ENCODE measurements at places on chromosomes 5 and 9. TPM values are rescaled to one million over a fixed set of nuclear protein-coding genes. Genes with fewer than 3 reads are reported as not detected.
A peak's percentile ranks its signal among the peaks of the same experiment; 100 is the strongest.

Gene IFNA21
- total RNA-seq, result not detected

Gene INSYN2B
- total RNA-seq, result not detected

Gene CDX1
- not detected for total RNA-seq

DNA sequence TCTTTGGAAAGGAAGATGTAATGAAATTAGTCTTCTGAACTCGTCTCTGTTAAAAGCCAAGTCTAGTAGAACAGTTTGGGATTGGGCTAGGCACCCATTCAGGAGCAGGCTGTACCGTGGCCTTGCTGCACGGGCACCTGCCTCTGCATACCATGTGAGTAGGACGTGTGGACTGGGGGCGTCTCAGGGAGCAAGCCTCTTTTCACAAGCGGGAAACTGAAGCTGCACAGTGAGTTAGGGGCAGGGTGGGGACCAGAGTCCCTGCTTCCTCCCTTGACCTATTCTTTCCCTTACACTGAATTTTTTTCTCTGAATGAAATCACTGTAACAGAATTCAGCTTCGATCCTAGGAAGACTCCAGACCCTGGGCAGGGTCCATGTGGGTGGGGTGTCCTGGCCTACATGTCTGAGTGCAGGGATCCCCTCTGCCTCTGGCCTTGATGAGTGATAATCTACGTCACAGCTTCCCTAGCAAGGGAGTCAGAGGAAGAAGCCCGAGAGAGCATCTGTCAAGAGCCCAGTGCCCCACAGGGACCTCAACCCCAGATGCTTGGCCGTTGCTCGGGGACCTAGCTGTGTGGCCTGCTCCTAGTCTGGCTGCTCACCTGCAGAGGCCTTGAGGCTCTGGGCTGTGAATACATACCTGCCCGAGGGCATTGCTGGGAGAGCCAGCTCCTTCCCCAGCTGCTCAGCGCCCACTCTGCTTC is 15.1 kb downstream of the PHF2 start:
- DNase-seq, result no peak

Gene RXFP3
- not detected for total RNA-seq

GRCh38 chr9:99807276-99807852 is 14.3 kb upstream of the NR4A3 start:
- DNase-seq, result peak; percentile 56

DNA sequence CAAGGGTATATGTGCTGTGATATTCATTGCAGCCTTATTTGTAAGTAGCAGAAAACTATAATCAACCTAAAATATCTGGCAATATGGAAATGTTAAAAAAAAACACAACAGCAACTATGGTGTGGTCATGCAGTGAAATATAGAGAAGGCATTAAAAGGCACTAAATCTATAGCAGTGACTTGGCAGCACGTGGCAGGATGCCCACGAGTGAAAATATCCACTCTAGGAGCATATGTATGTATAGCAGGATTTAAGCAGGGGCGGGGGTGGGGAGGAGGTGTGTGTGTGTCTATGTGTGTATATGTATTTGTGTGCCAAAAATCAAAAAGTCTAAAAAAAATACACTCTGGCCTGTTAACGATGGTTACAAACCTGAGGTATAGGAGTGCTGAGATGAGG is 115.6 kb downstream of the RPS23 start:
- DNase-seq, result no peak

GRCh38 chr9:35818341-35818740 is 3.5 kb upstream of the HINT2 start:
- DNase-seq, result no peak

DNA sequence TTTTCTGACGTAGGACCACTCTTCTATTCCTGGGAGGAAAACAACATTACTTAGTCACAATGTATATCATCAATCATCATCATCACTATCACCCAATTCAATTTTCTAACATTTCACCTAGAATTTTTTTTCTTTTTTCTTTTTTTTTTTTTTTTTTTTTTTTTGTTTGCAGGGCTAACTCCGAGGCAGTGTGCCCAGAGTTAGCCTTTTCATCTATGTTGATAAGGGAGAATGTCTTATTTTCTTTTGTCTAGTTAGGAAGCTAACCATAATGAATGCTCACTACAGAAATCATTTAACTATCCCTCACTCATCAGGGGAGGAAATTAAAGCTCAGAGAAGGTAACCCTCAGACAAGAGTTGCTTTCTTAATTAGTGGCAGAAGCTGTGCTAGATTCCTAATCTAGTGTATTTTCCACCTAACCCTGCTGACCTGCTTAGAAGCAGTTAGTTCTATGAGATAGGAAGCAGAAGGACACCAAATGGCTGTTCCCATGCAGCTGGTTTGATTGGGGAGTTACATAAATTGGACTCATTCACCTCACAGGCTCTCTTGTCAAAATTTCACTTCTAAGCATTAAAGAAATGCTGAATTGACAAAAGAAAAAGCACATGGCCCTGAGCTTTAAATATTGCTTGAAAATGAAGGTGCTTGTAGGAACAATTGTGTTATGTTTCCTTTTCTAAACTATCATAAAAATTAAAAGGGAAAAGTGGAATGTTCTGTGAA is 8.6 kb upstream of the PRRC1 start:
- DNase-seq, result no peak
